ENCODE measurements at places on chromosomes 7 and 10.

DNA sequence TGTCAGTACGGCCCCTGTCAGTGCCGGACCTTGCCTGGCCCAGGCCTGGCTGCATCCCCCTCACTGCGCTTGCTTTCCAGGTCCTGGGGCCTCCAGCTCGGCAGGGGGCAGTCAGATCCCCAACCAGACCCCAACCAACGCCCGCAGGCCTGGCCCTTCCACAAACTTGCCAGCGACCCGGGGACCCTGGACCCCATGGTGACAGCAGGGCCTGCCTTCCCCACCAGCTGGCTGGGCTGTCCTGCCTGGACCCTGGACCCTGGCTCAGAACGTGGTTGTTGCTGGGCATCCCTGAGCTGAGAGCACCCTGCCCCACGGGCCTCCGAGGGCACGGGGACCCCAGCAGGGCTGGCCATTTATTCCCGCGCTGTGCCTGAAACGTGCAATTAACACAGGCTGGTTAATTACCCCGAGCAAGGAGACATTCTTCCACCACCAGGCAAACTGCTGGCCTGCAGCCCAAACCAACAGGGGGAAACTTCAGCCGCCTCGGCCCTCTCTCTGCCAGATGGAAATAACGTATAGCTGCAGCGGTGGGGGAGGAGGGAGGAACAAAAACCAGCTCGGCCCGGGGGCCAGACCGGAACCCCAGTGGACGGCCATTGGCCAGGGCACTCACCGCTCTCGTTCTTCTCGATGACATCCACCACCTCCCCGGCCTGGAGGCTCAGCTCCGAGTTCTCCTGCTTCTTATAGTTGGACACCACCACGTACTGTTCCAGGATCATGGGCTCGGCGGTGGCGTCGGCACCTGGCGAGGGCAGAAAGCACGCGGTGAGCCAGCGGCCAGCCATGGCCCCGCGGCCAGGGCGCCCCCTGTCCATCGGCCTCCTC, 167.1 kb downstream of the NEURL1 start:
- peak; percentile 36 for DNase-seq

- DNase-seq = no peak
Observed at GRCh38 chr7:1727812-1728570, 57.9 kb downstream of the ELFN1 start.

DNA sequence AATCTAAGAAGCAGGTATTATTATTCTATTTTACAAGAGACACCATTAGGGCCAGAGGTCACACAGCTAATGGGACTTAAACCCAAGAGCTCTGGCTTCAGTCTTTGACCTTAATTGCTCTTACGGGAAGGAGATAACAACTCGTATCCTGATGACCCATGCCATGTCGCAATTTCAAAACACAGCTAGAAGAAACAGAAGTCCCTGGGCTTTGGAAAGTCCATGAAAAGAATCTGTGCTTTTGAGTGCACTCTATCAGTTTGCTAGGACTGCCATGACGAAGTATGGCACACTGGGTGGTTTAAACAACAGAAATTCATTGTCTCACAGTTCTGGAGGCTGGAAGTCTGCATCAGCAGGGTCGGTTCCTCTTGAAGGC, 247.8 kb upstream of the AOAH start:
- no peak for DNase-seq

DNA sequence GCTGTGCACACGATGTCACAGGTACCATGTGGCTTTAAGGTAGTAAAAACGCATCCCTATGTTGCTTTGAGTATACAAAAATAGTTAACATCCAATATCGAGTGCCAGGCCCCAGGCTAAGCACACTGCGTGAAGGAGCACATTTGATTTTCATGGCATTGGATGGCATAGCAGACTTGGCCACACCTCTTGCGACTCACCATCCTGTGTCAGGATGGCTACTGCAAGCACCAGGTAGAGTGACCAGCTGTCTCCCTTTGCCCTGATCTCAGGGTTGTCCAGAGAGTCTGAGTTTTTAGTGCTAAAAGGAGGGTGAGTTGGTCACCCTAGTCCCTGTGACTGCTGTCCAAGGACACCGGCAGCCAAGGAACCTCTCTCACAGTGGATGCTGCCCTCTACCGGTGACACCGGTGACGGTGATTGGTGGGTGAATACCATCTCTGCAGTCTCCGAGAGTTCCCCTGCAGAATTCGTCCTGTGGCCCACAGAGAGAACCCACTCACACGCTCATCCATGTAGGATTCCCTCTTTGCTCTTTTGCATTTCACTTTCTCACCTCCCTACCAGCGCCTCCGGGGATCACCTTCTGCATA, 76.1 kb downstream of the BICC1 start:
- DNase-seq = no peak

DNA sequence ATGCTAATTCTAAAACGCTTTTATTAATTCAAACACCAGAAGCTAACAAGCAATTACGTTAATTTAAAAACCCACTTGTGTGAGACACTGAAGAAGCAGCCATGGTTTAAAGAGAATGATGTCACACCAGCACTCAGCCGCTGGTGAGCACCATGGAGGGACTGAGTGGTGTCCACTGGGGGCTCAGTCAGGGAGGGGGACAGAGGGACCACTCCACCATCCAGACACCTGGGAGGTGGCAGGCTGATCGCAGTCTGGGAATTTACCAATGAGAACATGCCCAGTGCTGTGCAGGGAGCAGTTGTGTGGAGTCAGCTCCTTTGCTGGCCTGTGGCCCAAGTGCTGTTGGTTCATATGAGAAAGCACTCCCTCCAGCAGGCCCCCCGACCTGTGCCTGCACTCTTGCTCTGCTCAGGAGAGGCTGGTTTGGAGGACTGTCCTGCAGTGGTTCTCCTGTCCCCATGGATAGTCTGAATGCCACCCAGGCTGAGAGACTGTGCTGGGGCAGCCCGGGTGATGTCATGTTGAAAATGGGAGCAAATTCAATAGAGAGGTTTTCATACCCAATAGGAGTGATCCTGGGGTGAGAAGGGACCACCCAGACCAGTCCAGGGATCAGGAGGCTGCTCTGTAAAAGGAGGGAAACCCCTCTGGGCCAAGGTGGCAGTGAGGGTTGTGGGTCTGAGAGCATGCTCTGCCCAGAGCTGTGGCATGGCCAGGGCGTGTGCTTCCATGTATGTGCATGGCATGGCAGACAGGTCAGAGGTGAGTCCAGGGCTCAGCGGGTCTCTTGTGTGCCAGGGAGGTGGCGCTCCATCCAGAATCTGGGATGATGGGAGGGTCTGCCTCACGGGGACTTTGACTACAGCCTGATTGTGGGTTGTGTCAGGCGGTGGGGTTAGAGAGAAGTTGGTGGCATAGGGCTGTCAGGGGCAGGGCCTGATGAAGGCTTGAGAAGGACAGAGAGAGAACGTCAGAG, 12.7 kb downstream of the ADCY1 start:
- DNase-seq = no peak

GRCh38 chr10:77961668-77962067, 35.1 kb upstream of the DLG5 start:
- DNase-seq = no peak

DNA sequence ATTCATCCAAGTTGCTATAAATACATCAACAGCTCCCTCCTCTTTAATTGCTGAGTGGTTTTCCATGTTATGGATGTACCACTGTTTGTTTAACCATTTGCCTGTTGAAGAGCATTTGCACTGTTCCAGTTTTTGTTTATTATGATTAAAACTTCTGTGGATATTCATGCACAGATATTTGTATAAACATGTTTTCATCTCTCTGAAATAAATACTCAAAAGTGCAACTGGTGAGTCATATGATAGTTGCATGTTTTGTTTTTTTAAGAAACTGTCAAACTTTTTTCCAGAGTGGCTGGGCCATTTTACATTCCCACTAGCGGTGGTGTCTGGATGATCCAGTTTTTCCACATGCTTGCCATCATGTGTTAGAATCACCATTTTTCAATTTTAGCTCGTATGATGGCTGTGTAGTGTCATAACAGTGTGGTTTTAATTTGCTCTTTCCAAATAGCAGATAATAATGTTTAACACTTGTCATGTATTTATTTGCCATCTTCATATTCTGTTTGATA, 33.6 kb downstream of the MEOX2 start:
- no peak for DNase-seq

DNA sequence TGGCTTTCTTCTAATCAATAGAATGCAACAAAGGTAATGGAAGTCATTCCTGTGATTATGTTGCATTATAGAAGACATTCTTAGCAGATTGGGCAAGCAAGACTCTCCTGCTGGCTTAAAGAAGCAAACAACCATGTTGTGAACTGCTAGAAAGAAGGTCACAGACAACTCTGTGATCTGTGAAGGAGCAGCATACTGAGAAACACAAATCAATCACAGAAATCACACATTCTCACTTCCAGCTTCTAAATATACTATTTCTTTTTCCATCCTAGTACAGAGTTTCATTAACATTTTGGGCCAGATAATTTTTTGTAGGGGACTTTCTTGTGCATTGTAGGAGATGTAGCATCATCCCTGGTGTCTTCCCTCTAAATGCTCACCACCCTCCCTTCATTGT, 28.0 kb upstream of the PALS2 start:
- no peak for DNase-seq

GRCh38 chr10:77837248-77837924, 89.2 kb downstream of the DLG5 start:
- DNase-seq = peak; percentile 77

DNA sequence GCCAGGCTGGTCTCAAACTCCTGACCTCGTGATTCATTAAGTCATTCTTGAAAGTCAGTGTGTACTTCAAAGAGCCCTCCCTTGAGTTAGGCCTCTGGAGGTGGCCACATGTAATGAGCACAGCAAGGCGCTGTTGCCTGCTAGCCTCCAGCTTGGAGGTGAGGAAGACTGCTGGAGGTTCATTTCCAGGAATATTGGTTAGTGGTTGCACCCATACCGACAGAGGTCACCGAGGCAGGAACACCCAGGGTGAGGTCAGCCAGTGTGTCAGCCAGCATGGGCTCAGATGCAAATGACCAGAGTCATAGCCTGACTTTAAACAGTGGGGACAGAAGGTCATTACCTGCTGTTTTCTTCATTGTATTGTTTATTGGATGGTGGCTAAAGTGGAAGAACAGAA, 85.0 kb downstream of the PLPP4 start:
- DNase-seq = no peak

- no peak for DNase-seq
Observed at GRCh38 chr10:52466464-52466863, 152.4 kb downstream of the DKK1 start.

- DNase-seq = no peak
Observed at GRCh38 chr10:12709521-12709963, 292.0 kb downstream of the CCDC3 start.

- DNase-seq = no peak
Observed at GRCh38 chr10:2759233-2759632, 308.1 kb upstream of the PFKP start.

- DNase-seq = peak; percentile 79
Observed at GRCh38 chr7:71733107-71733870, 601.3 kb downstream of the GALNT17 start.

DNA sequence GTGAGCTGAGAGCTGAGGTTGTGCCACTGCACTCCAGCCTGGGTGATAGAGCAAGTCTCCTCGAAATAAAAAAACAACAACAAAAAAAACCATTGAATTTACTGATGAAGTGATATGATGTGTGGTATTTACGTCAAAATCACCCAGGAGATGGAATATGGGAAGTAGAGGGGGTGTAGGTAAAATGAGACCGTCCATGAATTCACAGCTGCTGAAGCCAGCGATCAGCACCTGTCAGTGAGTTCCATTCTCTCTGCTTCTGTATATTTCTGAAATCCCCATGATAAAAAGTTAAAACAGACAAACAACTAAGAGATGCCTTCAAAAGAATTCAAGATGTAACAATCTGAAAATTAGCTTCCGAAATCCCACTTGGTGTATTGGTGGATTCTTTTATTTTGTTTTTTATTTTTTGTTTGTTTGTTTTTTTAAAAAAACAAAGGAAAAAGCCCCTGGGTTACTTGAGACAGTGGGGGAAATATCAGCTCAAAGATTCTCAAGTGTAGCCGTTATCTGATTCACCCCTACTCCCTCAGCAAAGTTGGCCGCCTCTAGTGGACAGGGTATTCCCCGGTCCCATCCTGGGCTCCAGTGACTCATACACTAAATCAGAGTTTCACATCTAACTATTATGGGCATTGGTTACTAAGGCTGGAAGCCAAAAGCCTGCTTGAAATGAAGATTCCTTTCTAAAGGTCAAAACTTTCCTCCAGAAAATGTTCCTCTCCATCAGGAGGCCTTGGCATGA, 76.4 kb downstream of the MAP3K8 start:
- DNase-seq = peak; percentile 61

DNA sequence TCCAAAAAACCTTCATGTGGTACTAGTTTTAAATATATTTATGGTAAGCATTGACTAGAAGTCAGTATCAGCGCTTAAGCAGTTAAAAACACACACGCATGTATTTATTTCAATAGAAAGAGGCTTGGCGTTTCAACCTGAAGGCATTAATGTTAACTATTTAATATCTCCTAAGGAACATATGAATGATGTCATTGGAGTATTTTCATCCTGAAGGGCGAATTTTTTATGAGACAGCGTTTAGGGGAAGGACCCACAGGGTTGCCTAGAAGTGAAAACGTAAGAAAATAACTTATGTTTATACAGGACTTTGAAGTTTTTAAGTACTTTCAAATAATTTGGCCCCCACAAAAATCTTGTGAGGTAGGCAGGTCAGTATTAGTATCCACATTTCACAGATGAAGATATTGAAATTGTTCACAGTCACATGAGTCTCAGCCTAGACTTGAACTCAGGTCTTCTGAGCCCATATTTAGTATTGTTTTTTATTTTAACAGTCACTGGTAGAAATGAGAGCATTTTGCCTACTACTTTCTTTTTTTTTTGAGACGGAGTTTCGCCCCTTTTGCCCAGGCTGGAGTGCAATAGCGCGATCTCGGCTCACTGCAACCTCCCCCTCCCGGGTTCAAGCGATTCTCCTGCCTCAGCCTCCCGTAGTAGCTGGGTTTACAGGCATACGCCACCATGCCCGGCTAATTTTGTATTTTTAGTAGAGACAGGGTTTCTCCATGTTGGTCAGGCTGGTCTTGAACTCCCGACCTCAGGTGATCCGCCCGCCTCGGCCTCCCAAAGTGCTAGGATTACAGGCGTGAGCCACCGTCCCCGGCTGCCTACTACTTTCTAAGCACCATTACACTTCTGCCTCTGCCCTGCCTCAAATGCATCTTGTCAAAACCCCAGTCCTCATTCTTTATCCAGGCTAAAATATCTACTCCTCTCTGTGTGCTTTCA, 1.8 kb downstream of the SLK start:
- no peak for DNase-seq
